ENCODE measurements at places on chromosomes 4 and X. TPM values are rescaled to one million over a fixed set of nuclear protein-coding genes. Genes with fewer than 3 reads are reported as not detected.

The MAGEA2B gene
- not detected for total RNA-seq

The SULT1E1 gene
- not detected for total RNA-seq

The PDGFC gene
- 2.5 TPM for total RNA-seq

The HSFX3 gene
- not detected for total RNA-seq

The TLR10 gene
- 0.05 TPM for total RNA-seq

The MAGED4 gene
- 8.6 TPM for total RNA-seq

The GEMIN8 gene
- total RNA-seq: 8.8 TPM

The GLRA2 gene
- total RNA-seq: not detected

The MAGEB2 gene
- not detected for total RNA-seq

The HSFX1 gene
- 0.14 TPM for total RNA-seq

The DCHS2 gene
- total RNA-seq: not detected

The PRDM8 gene
- total RNA-seq: 0.70 TPM

The CRMP1 gene
- 2.5 TPM for total RNA-seq

The VGLL1 gene
- total RNA-seq: not detected

The HAND2 gene
- 0.42 TPM for total RNA-seq

The KIF4A gene
- total RNA-seq: 24.2 TPM

The TBC1D25 gene
- total RNA-seq: 10.9 TPM

The SLC34A2 gene
- not detected for total RNA-seq

The RNF175 gene
- not detected for total RNA-seq

Data from A549 treated with RU486 at 1 μM for 4 hours (cell line).